ENCODE measurements at places on chromosomes 7 and 10.

- DNase-seq = no peak
These were observed 70.1 kb downstream of the NPSR1 start for GRCh38 chr7:34728156-34728555.

- DNase-seq = no peak
These were observed 219.7 kb upstream of the ZMIZ1 start for GRCh38 chr10:78849115-78849514.

DNA sequence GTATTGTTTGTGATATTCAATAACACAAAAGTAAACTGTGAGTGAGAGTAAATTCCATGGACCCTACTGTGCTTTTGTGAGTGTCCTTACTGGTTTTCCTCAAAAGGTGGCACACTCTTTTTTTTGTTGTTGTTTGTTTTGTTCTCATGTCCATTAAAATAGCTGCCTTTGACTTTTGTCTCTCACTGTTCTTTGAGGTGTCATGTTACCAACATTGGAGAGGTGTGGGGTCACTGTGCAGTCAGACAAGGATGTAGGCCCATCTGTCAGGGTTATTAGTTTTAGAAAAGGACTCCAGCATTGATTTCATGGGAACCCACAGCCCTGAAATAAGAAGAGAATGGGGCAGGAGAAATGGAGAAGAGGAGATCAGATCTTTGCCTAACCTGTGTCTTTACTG, 383.1 kb downstream of the SORCS3 start:
- no peak for DNase-seq

- no peak for DNase-seq
These were observed 8.1 kb downstream of the GNB2 start for GRCh38 chr7:100681491-100682227.

DNA sequence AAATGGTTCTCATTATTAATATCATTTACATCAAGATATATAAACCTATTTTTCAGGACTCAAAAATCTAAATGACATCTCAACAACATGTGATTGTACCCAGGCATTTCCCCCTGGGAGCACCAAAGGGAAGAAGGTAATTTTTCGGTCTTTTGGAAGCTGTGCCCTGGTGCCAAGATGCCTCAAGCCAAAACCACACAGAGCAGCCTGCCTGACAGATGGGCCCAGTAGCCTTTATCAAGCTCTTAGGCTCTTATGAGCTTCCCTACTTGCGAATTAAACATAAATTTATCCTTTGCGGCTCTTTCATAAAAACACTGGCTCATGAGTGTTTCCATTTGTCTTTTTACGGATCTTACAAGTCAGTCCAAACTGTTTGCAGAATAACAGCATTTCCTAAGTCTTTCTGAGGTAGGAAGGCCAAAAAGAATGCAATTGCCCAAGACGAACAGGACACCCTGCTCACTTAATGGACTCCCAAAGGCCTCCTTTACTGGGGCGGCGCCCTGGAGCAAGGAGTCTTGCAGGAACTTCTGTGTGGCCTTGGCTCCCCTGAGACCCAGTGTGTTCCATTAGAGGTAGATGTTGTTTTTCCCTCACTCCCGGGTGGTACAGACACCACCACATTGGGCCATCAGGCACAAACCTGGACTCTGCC, 4.1 kb upstream of the RASSF4 start:
- peak; percentile 10 for DNase-seq

Data from Peyer's patch (tissue), 4 donors.